ENCODE measurements at places on chromosomes 11 and 22.

DNA sequence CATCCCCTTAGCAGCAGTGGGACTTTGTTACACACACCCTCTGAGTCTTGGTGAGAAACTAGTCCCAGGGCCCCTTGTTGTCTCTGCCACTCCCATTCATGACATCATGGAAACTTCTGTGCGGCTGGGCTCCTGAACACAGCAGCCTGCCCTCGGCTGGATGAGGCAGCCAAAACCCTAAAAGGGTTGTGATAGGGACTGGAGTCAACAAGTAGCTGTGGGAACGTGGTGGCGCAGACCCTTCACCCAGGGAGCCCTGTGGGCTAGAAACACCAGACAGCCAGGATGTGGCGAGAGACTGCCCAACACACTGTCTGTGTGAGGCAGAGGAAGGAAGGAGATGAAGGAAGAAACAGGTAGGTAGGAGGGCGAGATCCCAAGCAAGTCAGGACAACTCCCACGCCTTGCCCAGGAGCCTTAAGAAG lies 3.9 kb downstream of the CD3D start:
- peak; percentile 68 for DNase-seq

GRCh38 chr11:7281079-7281478 lies 29.4 kb downstream of the SYT9 start:
- DNase-seq: no peak

DNA sequence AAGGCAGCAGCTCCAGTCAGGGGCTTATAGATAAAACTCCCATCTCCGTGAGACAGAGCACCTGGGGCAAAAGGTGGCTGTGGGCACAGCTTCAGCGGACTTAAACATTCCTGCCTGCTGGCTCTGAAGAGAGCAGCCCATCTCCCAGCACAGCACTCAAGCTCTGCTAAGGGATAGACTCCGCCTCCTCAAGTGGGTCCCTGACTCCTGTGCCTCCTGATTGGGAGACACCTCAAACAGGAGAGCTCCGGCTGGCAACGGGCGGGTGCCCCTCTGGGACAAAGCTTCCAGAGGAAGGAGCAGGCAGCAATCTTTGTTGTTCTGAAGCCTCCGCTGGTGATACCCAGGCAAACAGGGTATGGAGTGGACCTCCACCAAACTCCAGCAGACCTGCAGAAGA lies 279.4 kb downstream of the LARGE1 start:
- no peak for DNase-seq

- DNase-seq: no peak
Observed at GRCh38 chr22:33572086-33572485, 348.2 kb downstream of the LARGE1 start.

GRCh38 chr22:48885271-48885918 lies 942.3 kb downstream of the BRD1 start:
- DNase-seq: peak; percentile 16

- no peak for DNase-seq
Observed at GRCh38 chr11:96863520-96863919, 473.7 kb downstream of the JRKL start.

DNA sequence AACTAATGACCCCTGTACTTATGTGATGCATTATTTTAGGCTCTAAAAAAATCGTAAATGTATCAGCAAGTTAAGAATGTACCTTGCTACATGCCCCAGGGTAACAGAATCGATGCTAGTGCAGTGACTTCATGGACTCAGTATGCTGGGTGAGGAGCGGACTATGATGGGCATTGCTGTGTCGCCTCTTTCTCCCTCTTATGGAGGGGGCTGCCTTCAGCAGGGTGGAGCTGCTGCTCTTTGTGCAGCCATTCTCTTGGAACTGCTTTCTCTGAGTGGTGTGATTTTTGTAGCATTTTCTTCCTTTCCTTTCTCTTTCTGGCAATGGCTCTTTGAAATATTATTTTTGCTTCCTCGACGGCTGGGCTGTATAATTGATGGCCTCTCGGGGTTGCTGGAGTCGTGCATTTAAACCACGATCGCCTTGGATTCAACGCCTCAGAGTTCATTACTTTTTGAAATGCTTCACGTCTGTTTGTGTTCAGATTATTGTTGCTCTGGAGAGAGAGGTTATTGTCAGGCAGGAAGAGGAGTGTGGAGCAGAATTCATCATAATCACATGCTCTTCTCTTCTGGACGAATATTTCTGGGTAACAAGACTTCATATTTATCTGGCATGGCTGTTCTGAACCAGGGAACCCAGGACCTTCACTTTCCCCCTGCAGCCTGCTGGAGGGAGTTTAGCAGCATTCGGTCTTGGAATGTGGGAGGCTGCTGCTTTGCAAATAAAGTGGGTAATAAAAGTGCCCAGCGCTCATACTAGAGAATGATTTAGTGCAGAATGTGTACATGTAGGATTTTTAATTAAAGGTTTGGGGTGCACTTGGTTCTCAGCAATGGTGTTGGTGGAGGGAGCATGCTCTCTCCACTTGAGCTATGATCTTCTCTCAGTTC lies 804.2 kb downstream of the NTM start:
- DNase-seq: no peak

DNA sequence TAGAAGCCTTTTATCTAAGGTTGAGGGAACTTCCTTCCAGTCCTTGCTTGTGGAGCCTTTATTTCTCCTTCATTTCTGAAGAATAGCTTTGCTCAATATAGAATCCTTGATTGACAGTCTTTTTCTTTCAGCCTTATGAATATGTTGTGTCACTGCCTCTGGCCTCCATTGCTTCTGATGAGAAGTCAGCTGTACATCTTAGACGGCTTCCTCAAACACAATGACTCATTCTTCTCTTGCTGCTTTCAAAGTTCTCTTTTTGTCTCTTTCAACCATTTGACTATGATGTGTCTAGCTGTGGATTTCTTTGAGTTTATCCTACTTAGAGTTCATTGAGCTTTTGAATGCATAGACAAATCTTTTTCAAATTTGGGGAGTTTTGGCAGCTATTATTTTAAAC lies 893.2 kb downstream of the BRD1 start:
- no peak for DNase-seq

DNA sequence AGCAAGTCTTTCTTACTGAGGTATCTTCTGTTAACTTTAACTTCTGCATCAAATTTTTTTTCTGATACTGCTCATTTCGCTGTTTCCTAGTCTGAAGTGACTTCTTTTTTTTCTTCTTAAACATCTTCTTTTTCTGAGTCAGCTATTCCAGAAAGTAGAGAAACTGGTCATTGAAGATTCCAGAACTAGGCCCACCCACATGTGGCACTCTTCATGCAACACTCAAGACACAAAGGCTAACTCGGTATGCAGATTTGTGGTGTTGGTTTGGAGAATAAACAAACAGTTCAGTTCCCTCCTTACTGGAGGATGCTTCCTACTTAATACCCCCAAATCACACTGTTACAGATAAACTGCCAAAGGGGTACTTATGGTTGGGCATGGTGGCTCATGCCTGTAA lies 25.2 kb upstream of the MTCH2 start:
- no peak for DNase-seq

- no peak for DNase-seq
Observed at GRCh38 chr11:121715405-121715804, 262.6 kb upstream of the SORL1-AS1 start.

- DNase-seq: no peak
Observed at GRCh38 chr11:114285599-114285998, 10.6 kb upstream of the NNMT start.

GRCh38 chr11:7522121-7522520 lies 8.3 kb downstream of the PPFIBP2 start:
- no peak for DNase-seq

DNA sequence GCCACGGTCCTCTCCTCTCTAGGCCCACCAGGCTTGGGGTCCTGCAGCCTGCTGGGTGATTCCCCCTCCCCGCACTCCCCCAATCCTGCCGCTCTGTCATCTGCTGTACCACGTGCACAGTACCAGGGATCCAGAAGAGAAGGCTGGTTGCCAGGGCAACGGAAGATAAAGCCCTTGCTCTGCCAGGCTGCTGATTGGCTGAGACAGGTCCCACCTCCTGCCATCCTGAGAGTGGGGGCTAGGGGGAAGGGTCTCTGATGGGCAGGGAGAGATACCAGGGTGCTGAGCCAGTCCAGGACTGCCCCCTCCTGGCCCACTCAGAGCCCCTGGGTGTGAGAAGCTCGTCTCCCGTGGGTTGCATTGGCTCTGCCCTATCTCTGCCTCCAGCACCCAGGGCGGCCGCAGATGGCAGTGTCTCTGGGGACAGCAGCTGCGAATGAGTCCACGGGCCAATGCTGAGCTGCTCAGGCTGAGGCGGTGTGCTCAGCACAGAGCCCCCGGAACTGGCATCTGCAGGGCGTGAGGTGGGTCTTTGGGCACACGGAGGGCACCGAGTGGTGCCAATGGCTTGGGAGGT lies at the start of gene SMIM45:
TSS of gene SMIM45 (plus strand) at position 253 of the 577 bp plus-strand sequence.
- DNase-seq: no peak

Data from activated CD4-positive, CD25-positive, alpha-beta regulatory T cell treated with anti-CD3 and anti-CD28 coated beads, Interleukin-2, amount 50 U/mL, for 72 hours (primary cell).